Dermis microvascular lymphatic vessel endothelial cell (primary cell): ENCODE measurements at places on chromosomes 3 and 15. TPM values are rescaled to one million over a fixed set of nuclear protein-coding genes. Genes with fewer than 3 reads are reported as not detected.

Gene CACNA2D3
- total RNA-seq: not detected in 2 replicates

Gene PLA2G4D
- total RNA-seq: not detected in 2 replicates

DNA sequence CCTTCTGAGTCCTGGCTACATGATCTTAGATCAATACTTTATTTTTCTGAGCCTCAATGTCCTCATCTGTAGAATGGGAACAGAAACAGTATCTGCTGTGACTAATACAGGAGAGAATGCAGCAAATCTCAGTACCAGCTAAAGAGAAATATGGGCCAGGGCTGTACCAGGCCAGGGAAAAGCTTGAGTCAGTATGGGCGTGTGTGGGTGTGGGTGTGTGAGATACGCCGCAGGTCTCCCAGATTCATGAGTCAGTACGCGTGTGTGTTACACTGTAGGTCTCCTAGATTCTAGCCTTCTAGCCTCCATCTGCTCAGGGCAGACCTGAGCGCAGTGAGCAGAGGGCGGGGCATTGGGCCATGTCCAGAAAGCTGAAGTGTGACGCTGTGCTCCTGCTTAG lies 15.2 kb downstream of the GNAI2 start:
- no peak for DNase-seq

DNA sequence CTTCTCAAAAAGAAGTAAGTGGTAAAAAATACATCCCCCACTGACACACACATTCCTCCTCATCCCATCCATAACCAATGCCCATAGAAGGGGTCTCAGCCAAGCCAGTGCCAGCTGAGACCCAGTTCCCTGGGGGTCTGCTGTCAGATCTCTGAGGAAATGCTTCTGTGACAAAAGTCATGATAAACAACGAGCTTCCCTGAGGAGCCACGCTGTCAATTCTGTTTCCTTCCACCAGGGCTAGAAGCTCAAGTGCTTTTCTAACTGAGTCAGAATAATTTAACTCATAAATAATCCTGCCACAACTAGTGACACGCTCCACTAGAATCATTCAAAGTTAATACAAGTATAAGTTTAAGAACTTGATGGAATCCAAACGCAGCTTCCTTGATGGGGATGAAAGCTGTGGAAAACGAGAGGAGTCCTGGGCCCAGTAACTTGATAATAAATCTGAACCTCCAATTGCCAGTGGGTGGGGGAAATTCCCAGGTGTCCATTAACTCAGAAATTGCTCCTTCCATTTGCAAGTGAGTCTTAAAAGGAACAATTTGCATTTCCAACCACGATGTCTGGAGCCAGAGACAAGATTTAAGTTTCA lies 348.7 kb upstream of the LMCD1 start:
- DNase-seq: no peak

- no peak for DNase-seq
These were observed 929.4 kb downstream of the ROBO1 start for GRCh38 chr3:78838362-78838761.

DNA sequence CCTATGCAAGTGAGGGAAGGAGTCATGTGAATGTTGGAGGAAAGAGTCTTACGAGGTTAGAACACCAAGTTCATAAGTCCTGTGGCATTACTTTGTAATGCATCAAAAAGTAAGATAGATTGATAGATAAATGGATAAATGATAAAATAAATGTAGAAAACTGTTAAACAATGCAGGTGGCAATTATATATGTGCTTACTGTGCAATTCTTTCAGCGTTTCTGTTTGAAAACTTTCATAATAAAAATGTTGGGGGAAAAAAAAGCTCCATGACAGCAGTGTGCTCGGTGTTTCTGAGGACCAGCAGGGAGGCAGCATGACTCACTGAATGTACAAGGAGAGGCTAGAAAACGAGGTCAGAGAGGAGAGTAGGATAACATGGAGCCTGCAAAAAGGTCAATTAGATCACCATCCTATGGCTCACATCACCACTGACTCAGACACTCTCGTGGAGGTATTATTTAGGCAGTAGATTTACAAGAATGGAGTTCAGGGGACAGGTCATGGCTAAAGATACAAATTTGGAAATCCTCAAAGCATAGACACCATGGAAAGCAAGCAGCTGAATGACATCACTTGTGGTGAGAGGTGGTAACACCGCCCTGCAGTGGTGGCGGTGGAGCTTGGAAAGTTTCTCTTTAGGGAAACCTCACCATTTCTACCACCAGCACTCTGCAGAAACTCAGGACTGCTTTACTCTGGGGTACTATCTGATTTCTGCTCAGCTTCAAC lies 219.8 kb downstream of the CTNNB1 start:
- DNase-seq: no peak

GRCh38 chr3:37967260-37967881 lies 23.2 kb upstream of the VILL start:
- peak; percentile 73 for DNase-seq

- DNase-seq: no peak
These were observed 180.0 kb downstream of the CBLB start for GRCh38 chr3:105688821-105689220.
